ENCODE measurements at places on chromosomes 12 and 14.
A peak's percentile ranks its signal among the peaks of the same experiment; 100 is the strongest.

- DNase-seq: peak; percentile 70
Measured at GRCh38 chr12:57583008-57583831, 7.8 kb upstream of the PIP4K2C start.

DNA sequence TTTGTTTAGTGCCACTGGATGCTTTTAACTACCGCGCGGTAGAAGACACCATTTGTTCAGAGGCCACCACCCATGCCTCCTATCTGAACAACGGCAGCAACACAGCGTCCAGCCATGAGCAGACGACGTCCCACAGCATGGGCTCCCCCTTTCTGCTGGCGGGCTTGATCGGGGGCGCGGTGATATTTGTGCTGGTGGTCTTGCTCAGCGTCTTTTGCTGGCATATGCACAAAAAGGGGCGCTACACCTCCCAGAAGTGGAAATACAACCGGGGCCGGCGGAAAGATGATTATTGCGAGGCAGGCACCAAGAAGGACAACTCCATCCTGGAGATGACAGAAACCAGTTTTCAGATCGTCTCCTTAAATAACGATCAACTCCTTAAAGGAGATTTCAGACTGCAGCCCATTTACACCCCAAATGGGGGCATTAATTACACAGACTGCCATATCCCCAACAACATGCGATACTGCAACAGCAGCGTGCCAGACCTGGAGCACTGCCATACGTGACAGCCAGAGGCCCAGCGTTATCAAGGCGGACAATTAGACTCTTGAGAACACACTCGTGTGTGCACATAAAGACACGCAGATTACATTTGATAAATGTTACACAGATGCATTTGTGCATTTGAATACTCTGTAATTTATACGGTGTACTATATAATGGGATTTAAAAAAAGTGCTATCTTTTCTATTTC lies 93.2 kb downstream of the FLRT2 start:
- no peak for DNase-seq

DNA sequence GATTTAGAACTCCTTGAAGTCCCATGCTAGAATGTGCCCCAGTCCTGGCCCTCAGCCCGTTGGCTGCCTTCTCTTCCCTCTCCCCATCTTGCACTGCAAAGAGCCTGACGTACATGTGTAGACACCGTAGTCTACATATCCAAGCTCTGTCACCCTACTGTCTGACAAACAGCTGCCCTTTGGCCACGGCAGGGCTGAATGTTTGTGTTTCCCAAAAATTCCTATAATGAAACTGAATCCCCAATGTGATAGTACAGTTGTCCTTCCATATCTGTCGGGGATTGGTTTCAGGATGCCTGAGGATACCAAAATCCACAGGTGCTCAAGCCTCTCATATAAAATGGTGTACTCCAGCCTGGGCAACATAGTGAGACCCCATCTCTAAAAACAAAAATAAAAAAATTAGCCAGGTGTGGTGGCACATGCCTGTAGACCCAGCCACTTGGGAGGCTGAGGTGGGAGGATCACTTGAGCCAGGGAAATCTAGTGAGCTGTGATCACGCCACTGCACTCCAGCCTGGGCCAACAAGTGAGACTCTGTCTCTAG lies 12.3 kb upstream of the TFCP2 start:
- DNase-seq: no peak

DNA sequence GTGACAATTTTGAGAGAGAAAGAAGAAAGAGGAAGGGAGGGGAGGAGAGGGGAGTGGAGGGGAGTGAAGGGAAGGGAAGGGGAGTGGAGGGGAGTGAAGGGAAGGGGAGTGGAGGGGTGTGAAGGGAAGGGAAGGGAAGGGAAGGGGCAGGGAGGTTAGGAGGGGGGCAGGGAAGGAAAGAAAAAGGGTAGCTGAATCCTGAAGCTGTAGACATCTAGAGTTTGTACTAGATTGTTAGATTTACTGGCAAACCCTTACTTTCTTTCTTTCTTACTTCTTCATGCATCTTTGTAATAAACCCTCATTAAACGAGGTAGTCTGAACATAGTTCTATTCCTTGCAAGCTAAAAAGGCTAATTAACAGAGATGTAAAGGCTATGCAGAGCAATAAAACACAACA lies 378.0 kb downstream of the MDGA2 start:
- no peak for DNase-seq

DNA sequence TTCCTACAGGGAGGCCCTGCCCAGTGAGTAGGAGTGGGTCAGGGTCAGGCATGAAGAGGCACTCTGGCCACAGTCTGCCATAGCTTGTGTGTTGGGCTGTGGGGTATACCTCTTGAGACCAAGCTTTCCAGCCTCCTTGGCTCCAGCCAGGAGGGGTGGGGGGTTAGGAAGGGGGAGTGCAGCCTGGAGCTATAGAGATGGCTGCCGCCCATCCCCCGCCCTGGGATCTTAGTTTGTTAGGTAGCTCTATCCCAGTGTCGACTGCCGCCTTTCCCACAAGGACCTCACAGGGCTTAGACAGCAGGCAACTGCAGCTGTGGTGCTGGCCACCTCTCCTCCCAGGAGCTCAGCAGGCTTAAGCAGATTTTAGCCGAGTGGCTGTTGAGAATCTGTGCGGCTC lies 216.4 kb downstream of the PLCZ1 start:
- no peak for DNase-seq

GRCh38 chr12:28242496-28243309 lies 52.4 kb downstream of the CCDC91 start:
- DNase-seq: no peak

DNA sequence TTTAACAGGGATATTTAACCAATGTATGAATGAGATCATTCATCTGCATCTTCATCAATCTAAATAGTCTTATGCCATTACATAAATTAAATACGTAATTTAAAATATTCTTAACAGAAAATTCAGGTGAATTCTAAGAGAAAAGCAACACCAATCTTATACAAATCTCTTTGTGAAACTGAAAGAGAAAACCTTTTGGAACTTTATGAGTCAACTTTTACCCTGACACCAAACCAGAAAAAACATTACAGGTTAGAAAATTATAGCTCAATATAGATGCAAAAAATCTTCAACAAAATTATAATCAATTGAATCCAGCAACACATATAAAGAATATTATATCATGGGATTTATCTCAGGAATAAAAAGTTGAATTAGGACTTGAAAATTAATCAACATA lies 3.4 kb downstream of the GLIPR1L1 start:
- DNase-seq: no peak

- no peak for DNase-seq
Measured at GRCh38 chr14:106737021-106737420, 1210.6 kb downstream of the TMEM121 start.

DNA sequence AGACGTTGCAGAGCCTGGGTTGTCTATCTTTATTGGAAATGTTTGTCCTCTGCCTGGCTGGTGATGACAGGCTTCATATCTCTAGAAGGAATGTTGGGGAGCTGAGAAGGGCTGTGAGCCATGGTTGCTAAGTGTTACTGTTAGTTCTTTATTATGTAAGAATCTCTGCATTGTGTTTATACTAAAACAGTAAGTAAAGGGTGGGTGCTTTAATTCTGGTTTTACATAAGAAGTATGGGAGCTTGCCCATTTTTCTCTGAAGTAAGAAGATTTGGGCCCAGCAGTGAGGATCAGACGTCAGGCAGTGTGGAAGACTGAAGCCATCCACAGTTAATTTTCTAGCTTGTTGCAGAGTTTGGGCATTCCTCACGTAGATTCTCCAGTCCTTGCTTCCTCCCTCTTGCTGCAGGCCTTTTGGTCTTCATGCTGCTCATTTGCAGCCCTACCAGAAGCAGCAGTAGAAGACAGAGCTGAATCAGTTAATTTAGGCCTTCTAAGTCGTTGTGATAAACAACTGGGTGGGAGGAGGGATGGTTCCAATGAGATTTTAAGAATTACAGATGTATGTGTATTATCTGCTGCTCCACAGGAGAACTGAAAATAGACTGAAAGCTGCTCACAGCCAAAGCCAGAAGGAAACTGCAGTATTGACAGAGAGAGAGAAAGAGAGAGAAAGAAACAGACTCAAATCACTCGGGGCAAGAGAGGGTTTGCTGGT lies 21.4 kb downstream of the WNT5B start:
- DNase-seq: no peak

DNA sequence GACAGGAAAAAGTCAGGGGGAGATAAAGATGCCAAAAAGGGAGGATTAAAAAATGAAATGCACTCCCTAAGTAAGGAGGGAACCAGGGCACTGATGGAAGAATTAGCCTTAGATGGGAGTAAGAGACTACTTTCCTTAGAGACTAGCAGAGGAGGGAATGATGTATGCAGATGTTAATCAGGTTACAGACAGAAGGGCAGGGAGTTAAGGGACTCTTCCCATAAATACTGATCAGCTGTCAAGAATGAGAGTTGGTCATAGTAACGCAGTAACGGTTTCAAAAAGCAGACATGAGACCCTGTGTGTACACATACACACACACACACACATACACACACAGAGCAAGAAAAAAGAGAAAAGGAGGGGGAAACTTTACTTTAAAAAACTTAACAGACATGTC lies 93.4 kb downstream of the PHLDA1 start:
- DNase-seq: no peak

DNA sequence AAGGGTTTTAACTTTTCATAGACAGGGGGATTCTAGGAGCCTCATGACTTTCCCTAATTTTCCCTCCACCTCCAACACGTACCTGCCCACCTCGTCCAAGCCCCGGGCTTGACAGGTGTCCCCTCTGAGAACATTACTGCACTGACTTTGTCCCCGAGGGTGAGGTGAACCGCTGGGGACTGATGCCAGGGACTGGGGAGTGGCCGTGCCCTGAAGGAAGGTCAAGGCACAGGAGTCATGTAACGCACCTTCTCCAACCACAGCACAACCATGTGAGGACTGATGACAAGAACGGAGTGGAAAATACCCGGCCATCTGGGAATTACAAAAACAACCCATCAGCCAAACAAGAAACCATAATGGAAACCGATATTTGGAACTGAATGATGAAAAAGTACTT lies 214.7 kb upstream of the C14orf180 start:
- no peak for DNase-seq

GRCh38 chr12:75011120-75011519 lies 198.5 kb downstream of the KCNC2 start:
- DNase-seq: no peak

- DNase-seq: no peak
Measured at GRCh38 chr12:115758183-115758582, 519.3 kb downstream of the MED13L start.

DNA sequence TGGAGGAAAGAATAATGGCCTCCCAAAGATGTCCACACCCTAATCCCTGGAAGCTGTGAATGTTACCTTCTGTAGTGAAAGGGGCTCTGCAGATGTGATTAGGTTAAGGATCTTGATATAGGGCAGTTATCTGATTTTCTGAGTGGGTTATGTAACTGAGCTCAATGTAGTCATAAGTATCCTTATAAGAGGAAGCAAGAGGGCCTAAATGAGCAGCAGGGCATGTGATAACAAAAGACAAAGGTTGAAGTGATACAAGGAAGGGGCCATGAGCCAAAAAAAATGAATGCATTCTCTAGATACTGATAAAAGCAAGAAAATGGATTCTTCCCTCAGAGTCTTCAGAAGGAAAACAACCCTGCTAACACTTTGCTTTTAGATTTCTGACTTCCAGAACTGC lies 78.8 kb downstream of the OSBPL8 start:
- DNase-seq: no peak

DNA sequence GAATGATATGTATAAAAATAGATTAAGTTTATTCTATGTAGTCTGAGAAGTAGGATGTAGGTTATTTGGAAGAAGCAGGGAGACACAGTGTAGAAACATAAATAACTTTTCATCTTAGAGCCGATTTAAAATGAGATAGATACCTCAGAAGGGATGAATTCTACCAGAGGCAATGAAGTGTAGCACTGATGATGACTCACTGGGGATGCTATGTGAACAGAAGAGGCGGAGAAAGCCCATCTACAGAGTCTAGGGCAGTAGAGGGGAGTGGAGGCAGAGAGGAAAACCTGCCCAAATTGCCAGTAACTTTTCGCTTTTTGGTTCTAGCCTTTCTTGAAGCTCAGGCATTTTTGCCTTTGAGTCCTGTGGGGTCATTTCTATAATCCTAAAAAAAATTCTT lies 451.8 kb downstream of the ATP23 start:
- no peak for DNase-seq

- no peak for DNase-seq
Measured at GRCh38 chr12:13099844-13100604, 3.4 kb downstream of the GSG1 start.

Measured in colonic mucosa (tissue), 4 donors.